ENCODE measurements at places on chromosomes 11 and 22.

DNA sequence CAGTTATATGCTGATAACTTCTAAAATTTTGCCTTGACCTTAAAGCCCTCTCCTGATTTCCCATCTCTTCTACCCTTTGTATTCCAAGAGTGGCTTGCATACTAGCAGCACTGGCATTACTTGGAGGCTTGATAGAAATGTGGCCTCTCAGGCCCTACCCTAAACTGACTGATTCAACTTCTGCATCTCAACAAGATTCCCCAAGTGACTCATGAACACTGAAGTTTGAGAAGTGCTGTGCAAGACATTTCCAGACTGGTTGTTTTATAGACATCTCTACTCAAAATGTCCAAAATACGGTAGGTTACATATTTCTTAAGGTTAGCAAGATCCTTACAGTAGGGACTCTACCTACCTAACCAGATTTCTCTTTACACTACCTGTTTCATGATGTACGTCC is 48.6 kb downstream of the SESN3 start:
- no peak for DNase-seq

GRCh38 chr22:21807544-21808529 is 59.6 kb downstream of the MAPK1 start:
- DNase-seq: no peak

- no peak for DNase-seq
Measured at GRCh38 chr11:101803651-101804050, 111.2 kb upstream of the CEP126 start.

GRCh38 chr11:62050716-62051115 is 73.1 kb upstream of the INCENP start:
- DNase-seq: no peak

DNA sequence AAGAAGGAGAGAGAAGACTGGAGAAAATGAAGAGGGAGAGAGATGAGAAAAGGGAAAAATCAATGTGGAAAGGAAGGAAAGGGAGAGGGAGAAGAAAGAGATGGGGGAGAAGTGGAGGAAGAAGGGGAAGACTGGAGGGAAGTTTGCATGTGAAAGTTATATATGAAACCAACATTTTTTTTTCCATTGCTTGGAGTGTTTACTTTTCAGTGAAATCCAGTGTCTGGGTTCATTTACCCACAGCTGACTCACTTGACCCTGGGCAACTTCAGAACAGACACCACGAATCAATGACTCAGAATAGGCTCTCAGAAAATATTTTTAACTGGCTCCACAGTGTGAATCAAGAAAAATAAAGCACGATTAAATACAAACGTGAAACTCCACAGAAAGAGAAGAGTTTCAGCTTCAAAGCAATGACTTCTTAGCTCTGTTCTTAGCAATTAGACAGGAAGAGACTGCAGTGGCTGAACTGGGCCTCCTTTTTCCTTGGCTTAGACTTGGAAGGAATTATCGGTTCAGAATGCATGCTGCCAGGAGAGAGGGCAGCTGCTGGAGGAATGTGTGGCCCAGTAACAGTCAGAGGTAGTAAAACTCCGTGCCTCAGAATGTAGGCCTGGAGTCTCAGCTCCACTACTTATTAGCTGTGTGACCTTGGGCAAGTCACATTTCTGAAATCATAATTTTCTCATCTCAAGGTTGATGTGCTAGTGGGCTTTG is 237.5 kb downstream of the MIAT start:
- DNase-seq: no peak

- DNase-seq: no peak
Measured at GRCh38 chr22:23858484-23858815, 775 bp downstream of the SLC2A11 start.

- no peak for DNase-seq
Measured at GRCh38 chr22:23183061-23183698, 2.9 kb downstream of the BCR start.

- DNase-seq: no peak
Measured at GRCh38 chr11:64511966-64512365, 79.1 kb upstream of the SLC22A12 start.

GRCh38 chr11:10908215-10908951 is 50.5 kb upstream of the ZBED5 start:
- DNase-seq: peak; percentile 8

DNA sequence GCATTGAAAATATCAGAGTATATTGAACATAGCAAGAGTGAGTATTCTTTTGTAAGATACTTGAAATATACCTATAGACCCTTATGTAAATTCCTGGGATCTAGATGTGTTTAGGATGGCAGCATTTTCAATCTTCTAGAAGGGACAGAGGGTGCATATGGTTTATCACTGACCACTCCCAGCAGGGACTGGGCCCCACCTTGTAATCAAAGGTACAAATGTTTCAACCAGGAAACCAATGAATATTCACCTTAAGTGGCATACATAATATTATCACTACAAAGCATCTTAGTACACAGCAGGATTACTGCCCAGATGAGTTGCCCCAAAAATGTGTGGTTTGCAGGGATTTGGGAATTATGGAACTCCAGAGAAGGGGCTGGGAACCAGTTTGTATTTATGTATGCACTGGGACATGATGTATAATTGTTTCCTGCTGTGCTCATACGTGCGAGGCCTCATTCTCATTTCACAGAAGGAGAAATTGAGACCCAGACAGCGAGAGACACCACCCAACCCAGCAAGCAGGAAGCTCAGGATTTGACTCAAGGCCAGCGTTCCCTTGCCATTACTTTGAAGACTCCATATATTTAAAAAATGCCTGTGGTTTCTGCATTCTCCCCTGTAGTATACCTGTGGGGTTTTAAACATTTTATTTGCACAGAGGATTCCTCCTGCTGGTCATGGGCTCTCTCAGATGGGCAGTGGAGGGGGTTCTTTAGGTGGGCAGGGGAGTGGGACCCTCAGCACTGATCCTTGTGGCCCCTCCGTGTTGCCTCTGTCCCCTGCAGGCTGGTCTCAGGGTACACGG is 5.2 kb downstream of the APOL4 start:
- DNase-seq: no peak

GRCh38 chr22:23862103-23862502 is 4.4 kb downstream of the SLC2A11 start:
- DNase-seq: no peak

GRCh38 chr11:4213746-4214145 is 119.1 kb downstream of the RRM1 start:
- DNase-seq: no peak

GRCh38 chr11:17224727-17225126 is 16.9 kb upstream of the PIK3C2A start:
- no peak for DNase-seq

GRCh38 chr11:45530776-45531175 is 134.6 kb downstream of the CHST1 start:
- no peak for DNase-seq

DNA sequence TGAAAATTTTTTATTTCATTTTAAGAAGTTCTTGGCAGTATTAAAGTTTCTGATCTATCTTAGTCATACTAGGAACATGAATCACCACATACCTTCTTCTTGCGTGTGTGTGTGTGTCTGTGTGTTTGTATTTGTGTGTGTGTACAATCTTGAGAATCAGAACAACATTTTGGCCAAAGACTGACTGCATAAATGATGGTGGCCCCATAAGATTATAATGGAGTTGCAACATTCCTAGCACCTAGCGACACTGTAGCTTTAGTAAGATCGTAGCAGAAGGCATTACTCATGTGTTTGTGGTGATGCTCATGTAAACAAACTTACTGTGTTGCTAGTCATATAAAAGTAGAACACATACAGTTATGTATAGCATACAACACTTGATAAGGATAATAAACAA is 205.4 kb downstream of the FAM76B start:
- DNase-seq: no peak

All from DMS 273 treated with DMSO at 0.1 percent for 48 hours (cell line).